ENCODE measurements at places on chromosomes 3 and 15.
A peak's percentile ranks its signal among the peaks of the same experiment; 100 is the strongest.

DNA sequence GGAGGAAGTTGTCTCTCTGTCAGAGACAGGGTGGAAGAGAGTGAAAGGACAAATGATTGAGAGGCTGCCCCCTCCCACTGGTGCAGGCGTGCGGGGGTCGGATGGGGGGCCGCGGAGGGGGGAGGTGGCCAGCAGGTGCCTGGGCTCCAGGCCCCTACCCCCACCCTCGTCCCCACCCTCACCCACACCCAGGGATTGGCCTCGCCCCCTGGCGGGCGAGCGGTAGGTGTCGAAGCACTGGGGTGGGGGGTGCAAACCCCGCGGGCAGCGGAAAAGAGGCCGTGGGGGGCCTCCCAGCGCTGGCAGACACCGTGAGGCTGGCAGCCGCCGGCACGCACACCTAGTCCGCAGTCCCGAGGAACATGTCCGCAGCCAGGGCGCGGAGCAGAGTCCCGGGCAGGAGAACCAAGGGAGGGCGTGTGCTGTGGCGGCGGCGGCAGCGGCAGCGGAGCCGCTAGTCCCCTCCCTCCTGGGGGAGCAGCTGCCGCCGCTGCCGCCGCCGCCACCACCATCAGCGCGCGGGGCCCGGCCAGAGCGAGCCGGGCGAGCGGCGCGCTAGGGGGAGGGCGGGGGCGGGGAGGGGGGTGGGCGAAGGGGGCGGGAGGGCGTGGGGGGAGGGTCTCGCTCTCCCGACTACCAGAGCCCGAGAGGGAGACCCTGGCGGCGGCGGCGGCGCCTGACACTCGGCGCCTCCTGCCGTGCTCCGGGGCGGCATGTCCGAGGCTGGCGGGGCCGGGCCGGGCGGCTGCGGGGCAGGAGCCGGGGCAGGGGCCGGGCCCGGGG lies at the start of gene KAT2B:
Gene KAT2B, plus strand, starts transcription at position 682 of the 783 bp plus-strand sequence. Its CDS starts 32 bp downstream, at position 714.
- DNase-seq, result peak; percentile 63

- DNase-seq, result no peak
Measured at GRCh38 chr3:87167628-87168456, 59.3 kb upstream of the CHMP2B start.

DNA sequence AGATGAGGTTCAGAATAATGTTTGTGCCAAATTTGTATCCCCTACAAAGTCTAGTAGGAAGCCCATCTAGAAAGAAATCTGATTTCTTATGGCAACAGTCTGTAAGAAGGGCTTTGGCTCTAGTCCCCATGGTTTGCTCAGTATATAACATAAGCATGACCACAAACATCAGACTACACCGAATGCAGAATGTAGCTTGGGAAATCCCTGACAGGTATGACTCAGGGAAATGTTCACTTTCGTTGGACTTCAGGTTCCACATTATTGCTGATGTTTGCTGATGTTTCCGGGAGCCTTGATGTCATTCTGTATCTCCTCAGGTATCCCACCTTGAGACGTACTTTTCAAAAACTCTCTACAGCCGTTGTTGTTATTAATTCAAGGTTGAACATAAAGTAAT lies 304.4 kb upstream of the TGFBR2 start:
- no peak for DNase-seq

DNA sequence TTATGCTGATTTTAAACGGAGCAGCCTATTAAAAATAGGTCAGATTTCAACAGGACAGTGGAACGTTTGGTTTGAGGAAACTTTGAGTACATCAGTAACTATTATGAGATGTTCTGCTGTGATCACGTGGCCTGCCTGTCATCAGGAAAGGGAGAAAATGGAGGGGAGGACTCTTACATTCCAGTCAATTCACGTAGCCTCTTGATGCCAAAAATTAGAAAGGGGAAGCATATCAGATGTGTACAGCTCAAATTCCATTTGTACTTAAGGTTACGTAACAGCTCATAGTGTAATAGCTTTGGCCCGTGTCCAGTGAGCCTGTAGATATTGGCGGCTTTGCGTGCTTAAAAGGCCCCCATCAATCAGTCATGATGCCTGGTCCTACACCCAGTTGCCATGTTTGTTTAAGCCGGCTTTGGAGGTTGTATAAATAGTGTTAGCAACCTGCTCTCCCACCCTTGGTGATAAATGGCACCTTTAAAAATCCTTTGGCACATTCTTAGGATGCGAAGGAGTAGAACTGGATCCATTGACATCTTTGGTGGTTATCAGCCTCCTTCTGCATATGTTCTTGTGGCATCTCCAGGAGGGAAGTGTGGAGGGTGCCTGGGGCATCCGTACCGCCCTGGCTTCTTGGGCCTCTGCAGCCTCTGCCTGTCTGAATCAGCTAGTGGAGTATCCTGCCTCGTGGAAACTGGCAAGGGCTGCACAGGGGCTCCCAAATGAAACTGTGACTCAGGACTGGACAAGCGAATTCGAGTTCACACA lies 163.9 kb downstream of the THSD4 start:
- DNase-seq, result no peak

DNA sequence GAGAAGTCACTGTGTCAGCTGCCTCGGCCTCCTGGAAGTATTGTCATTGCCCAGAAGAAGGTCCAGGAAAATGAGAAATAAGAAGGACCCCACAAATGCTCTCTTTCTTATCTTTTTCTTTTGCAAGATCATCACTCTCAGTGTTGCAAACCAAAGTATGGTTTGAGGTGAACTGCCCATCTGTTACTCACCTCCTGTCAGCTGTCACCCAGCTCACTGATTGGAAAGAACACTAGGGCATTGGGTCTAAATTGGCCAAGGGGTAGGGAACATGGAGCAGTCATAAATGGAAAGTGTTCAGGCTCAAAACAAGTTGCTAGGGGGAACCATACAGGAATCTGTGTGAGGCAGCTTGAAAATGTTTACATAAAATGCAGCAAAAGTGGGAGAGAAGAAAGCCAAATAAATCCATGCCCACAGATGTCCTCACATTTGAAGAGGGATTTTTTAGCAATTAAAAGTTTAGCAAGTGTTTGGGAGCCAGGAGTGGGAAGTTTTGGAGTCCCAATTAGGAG lies 431.2 kb upstream of the THBS1 start:
- no peak for DNase-seq

GRCh38 chr3:138234401-138235179 lies 47.5 kb downstream of the ARMC8 start:
- no peak for DNase-seq

DNA sequence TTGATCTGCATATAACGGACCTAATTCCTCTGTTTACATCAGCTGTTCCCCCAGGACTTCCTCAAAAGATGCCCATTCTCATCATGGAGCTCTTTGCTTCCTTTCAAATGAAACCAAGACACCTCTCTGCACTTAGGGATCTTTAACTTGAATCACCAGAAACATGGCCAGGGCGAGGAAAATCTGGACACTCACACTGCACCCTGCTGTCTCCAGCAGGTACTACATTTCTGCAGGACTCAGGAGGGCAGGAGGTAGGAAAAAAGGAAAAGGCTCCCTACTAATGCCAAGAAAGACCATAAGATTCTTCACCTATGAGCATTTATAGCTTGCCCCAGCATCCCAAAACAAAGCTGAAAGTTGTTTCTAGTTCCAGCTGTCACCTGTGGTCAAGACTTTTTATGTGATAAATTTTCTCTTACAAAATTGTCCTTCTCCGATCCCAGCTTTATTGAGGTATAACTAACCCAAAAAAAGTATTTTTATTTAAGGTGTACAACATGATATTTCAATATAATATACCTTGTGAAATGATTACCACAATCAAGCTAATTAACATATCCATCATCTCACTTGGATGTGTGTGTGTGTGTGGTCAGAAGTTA lies 87.3 kb upstream of the C15orf61 start:
- no peak for DNase-seq

- DNase-seq, result no peak
Measured at GRCh38 chr15:63811942-63812550, 21.7 kb downstream of the HERC1 start.

DNA sequence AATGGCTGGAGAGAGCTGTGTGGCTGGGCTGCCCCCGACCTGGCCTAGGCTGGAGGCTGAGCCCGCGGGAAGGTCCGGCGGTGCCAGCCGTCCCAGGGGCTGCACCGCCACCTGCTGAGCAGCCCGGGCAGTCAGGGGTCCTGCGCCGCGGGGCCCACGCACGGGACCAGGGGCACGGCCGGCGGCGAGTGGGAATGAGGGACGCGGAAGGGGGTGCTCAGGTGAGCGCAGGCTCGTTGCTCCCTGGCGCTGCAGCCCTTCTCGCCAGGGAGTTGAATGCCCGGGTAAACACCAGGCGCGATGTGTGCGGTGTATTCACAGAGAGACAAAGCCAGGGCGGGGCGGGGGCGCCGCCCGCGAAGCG lies 666 bp upstream of the SEMA3F start:
- DNase-seq, result no peak

GRCh38 chr3:45509038-45509767 lies 85.3 kb upstream of the LIMD1 start:
- DNase-seq, result no peak

GRCh38 chr3:4581498-4581897 lies 88.3 kb downstream of the ITPR1 start:
- no peak for DNase-seq

DNA sequence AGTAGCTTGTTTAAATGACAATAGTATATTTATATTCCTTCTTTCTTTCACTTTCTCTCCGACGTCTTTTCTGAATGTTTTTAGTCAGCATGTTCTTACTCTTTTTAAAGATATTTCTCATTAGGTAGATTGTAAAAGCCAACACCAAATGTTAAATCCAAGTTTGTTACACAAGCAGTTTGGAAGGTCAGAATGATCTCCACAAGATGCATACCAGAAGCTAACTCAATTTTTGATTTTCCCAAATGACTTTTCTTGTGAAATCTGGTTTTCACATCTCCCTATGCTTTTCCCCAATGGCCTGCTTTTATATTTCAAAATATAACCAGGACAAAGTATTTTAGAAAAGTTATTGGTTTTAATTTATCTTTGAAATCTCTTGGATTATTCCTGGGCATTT lies 49.7 kb upstream of the TPRG1 start:
- no peak for DNase-seq

DNA sequence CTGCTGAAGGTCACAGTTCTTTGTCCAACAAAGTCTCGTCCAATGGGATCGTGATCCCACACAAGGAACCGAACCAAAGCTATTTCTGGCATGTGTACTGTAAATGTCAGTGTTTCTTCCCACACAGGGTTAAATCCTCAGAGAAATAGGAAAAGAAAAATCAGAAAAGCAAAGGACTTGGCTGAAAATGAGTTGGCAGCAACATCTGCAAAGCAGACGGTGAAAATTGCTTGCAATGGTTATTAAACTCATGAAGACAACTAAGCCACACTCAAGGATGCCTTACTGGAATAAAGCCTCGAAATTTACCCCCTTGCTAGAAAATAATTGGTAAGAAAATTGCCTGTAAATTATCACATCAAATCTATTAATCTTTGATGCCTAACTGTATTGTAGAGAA lies 195.2 kb upstream of the STRIT1 start:
- DNase-seq, result no peak

DNA sequence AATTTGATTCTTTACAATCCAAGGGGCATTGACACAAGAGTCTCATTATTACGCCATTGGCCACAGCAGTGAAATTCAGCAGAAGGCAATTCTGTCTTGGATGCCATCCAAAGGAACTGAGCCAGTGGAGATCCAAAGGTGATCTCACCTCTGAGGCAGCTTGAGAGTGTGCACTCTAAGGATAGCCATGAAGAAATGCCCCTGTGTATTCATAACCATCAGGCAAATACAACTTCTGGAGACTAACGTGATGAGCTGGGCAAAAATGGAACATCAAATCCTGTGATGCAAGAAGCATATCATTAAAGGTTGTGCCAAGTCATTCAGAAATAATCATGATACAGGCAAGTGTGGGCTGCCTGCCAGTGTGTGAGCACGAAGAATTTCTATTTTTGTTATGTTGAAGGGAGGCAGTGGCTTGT lies 41.4 kb downstream of the ROBO2 start:
- DNase-seq, result no peak

GRCh38 chr3:72768006-72768441 lies 80.2 kb downstream of the SHQ1 start:
- DNase-seq, result no peak

GRCh38 chr3:101735833-101736232 lies 11.4 kb downstream of the CEP97 start:
- no peak for DNase-seq

- no peak for DNase-seq
Measured at GRCh38 chr3:46490338-46491084, 7.3 kb upstream of the RTP3 start.

DNA sequence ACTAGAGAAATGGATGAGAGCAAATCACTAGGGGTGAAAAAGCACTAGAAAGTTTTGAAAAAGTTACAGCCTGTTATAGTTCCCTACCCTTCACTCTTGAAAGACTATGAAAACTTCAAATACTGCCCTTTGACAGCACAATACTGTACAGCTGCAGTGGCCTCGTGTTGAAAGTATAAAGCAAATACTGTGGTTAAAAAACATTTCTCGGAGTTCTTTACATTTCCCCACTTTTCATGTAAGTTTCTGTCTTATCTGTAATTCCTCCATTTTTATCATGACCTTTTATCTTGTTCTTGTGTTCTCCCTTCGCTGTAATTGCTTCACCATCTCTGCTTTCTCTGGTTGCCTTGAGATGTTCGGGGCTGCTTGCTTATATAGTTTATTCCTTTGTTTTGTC lies 423.8 kb upstream of the CFAP20DC start:
- DNase-seq, result no peak

DNA sequence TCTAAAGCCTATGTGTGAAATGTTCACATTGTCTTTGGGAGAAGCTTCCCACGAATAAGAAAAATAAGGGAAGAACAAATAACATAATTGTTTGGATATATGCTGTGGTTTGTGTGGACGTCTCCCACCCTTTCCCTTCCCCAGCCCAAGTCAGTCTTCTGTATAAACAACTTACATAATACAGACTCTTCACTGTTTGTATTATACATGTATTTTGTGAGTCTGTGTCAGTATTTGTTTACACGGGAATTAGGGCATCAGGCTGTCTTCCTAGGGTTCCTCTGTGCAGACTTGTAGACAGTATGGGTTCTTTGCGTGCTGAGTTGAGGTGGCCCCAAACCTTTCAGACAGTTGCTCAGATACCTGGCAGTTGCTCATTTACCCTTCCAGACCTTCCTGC lies 103.4 kb downstream of the IGF1R start:
- DNase-seq, result no peak

GRCh38 chr3:193662757-193663322 lies 69.8 kb downstream of the OPA1 start:
- no peak for DNase-seq

DNA sequence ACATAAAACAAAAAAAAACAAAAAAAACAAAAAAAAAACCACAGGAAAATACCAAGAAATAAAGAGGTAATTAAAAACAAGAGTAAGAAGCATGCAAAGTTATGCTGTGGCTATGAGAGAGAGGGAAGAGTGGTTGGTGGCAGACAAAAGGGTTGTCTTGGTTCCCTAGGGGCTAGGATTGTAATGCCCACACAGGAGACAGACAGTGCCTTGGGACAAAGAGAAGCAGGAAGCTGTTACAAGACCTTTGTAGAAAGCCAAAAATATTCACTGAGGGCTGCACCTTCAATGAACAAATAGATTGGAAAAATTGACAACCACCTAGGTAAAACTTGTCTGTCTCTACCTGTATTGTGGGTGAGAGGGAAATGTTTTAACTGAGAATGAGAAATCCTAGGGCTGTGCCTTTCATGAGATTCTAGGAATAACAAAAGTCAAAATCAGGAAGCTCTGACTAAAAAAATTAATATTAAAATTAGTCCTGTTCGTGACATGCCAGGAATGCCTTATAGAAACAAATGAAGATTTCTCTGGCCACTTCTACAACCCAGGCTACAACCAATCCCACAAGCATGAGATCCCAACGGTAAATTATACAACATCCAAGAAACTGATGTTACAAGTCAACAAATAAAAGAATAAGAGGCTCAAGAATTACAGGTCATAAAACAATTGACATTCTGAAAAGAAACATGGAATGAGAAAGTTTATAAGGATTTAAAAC lies 45.0 kb upstream of the PRICKLE2 start:
- no peak for DNase-seq

All from stimulated activated CD8-positive, alpha-beta memory T cell treated with anti-CD3 and anti-CD28 coated beads, Interleukin-15, amount 100 ng/mL, for 24 hours (primary cell).